ENCODE measurements at places on chromosomes 3 and 15.

DNA sequence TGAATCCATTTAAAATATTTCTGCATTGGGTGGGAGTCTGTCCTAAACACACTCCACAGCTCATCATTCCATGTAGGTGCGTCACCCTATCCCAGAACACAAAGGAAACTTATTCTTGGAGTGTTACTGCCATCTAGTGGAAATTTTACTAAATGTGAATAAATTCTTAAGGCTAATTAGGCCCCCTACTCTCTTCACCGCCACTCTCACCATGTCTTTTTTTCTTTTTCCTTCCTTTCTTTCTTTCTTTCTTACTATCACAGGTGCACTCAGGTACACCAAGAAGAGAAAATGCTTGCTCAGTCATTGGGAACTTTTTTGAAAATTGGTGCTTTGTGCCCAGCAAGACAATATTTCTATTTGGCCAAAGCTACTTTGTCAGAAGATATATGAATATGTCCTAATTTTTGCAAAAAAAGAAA is 26.4 kb upstream of the ATP8B4 start:
- DNase-seq: peak; percentile 83

DNA sequence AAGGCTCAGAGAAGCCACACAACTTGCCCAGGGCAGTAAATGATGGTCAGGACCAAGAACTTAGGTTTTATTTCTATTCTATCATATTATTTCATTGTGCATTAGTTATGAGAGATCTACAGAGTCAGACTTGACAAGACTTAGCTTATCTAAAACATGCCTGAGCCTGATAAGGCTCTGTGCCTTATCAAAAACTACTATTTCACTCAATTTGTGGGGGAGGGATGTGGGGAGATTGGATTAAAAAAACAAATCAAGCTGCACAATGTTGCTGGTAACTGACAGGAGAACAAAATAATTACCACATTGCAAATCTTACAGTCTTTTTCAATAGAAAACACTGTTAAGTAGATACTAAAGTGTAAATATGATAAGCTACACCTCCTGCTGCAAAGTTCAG is 16.0 kb downstream of the HACD2 start:
- DNase-seq: no peak

DNA sequence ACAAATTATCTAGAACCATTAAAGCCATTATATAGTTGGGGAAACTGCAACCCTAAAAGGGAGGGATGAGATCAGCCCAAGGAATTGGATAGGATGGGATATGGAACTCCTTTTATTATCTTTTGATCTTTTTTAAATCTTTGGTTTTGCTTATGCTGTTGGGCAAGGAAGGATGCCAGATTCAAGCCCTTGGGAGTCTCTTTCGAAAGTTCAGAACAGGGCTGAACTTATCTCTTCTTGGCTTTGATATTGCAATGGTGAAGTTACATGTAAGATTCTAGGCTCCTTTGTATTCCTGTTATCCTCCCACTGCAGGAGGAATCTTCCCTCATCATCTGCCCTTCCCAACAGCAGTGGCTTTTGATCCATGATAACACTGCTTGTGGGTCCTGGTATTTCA is 10.0 kb upstream of the SLC22A13 start:
- no peak for DNase-seq

DNA sequence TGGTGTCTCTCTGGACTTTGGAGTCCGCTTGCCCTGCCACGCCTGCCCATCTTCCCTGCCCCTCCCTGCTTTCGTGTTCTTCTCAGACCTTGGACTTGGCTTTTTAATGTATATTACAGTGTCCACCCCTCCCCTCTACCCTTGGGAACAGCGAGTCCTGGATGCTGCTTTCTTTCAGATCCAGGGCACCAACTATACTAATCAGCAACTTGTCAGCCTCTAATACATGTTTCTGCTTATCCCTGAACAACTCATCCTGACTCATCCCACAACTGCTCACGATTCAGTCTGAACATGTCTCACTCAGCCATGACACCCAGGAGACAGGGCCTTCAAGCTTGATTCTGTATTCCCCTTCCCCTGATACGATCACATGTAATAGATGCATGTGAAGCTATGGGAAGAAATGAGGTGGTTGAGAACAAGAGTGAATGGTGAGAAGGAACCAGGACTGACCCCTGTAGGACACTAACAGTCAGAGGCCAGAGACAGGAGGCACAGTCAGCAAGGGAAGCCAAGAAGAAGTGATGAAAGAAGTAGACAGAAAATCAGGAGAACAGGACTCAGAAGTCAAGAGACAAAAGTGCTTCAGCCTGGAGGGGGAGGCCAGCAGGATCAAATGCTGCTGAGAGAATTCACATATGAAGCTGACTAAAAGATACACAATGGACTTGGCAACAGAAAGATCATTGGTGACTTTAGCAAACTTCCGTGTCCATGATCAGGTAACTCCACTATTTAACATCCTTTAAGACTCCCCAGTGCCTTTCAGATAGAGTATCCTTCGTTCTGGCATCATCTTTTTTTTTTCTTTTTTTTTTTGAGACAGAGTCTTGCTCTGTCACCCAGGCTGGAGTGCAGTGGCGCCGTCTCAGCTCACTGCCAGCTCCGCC is 35.4 kb downstream of the BCL2L10 start:
- no peak for DNase-seq

DNA sequence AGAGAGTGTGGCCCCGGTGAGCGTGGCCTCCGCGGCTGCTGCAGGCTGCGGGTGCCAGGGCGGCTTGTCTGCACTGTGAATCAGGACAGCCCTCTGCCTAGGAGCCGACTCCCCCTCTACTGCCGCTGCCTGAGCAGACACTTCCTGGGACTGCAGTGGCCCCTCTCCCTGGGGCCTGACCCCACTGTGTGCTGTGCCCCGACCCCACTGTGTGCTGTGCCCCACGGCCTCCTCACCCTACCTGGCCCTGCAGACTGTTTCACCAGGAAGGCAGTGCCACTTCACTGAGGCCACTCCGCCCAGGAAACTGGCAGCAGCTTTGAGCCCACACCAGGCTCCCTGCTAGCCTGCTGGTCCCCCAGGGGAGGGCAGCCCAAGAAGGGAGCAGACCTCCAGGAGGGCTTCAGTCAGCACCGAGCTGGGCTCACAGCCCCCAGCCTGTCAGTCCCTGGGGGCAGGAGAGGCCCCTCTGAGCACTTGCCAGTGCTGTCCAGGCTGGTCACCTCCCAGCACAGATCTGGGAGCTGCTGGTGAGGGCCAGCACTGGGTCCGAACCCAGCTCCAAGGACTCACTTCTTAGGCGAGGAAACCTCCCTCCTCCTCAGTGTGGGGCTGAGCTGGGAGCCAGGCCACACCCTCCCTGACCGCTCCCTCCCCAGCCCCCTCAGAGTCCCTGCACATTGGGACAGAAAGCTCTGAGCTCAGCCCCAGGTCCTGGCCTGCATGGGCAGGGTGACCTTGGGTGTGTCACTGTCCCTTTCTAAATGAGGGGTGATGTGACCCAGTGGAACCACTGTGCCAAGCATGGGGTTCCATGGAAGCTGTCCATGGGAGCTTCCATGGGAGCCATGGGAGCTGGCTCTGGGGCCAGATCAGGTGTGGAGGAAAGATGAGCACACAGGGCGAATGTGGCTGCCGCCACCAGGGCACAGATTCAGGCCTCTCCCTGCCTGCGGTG is 56.8 kb downstream of the DNAJB8 start:
- no peak for DNase-seq

GRCh38 chr3:125134952-125135351 is 77.6 kb downstream of the SLC12A8 start:
- DNase-seq: no peak

- DNase-seq: no peak
Observed at GRCh38 chr3:141108039-141108438, 56.9 kb downstream of the SPSB4 start.

DNA sequence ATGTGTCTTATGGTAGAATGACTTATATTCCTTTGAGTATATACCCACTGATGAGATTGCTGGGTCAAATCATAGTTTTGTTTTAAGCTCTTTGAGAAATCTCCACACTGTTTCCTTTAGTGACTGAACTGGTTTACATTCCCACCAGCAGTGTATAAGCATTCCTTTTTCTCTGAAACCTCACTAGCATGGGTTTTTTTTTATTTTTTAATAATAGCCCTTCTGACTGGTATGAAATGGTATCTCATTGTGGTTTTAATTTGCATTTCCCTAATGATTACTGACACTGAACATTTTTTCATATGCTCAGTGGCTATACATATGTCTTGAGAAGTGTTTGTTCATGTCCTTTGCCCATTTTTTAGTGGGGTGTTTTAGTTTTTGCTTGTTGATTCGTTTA is 494.3 kb downstream of the SQOR start:
- DNase-seq: no peak

DNA sequence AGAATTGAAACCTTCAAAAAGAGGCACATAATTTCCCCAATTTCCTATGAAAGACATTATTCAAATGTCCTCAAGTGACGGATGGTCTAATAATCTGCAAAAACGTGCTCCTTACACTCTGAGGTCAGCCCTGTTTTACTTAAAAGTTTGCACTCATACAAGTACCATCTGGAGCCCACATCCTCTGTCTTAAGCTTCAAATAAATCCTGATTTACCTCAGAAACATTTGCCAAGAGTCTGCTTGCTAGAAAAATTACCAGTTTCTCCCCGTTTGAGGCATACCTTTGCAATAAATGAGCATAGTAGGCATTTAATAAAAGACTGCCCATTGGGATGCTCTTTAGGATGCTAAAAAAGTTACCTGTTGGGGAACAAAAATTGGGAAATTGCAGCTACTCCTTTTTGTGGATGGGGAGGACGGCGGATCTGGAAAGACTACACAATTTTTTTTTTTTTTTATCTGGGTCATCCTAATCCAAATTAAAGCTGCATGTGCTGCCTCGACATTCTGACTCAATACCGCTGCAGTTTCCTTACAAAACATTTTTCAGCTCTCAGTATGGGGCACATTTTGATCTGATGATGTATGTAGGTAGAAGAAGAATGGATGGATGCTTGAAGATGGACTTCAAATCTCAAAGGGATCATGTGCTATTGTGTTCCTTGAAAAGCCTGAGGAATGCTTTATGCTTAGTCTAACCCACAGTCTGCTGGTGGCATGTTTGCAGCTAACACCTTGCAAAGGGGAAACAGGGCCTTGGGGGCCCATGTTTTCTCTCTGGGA is 233.7 kb upstream of the ADAMTS9 start:
- peak; percentile 44 for DNase-seq

Measured in neural progenitor cell (in vitro differentiated cells).